ENCODE measurements at places on chromosomes 4 and X.

- DNase-seq = no peak
Observed at GRCh38 chrX:66654411-66654810, 15.5 kb upstream of the EDA2R start.

DNA sequence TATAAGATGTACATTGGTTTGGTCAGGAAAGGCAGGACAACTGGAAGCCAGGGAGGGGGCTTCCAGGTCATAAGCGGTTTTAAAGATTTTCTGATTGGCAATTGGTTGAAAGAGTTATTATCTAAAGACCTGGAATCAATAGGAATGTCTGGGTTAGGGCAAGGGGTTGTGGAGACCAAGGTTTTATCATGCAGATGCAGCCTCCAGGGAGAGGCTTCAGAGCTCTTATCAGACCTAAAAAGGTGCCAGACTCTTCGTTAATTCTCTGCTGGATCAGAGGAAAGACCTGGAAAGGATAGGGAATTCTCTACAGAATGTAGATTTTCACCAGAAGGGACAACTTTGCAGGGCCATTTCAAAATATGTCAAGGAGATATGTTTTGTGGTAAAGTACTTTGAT is 62.8 kb downstream of the BEX3 start:
- no peak for DNase-seq

DNA sequence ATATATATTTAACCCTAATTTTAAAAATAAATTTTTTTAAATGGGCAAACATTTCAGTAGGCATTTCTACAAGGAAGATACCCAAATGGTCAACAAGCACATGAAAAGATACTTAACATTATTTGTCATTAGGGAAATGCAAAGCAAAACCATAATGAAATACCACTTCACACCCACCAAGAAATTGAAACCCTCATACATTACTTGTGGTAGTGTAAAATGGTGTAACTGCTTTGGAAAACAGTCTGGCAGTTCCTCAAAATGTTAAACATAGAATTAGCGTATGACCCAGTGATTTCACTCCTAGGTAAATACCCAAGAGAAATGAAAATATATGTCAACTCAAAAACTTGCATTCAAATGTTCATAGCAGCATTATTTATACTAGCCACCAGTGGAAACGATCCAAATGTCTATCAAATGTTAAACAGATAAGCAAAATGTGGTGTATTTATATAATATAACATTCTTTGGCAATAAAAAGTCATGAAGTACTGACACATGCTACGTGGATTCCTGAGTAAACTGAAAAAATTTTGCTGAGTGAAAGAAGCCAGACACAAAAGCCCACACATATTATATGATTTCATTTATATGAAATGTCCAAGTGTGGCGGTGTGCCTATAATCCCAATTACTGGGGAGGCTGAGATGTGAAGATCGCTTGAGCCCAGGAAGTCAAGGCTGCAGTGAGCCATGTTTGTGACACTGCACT is 16.6 kb downstream of the TRIM2 start:
- DNase-seq = no peak

- DNase-seq = no peak
Observed at GRCh38 chr4:42282081-42282901, 115.0 kb upstream of the SHISA3 start.

- DNase-seq = no peak
Observed at GRCh38 chrX:10178866-10179463, 22.2 kb downstream of the CLCN4 start.

- no peak for DNase-seq
Observed at GRCh38 chrX:132482632-132483031, 6.2 kb downstream of the MBNL3 start.

DNA sequence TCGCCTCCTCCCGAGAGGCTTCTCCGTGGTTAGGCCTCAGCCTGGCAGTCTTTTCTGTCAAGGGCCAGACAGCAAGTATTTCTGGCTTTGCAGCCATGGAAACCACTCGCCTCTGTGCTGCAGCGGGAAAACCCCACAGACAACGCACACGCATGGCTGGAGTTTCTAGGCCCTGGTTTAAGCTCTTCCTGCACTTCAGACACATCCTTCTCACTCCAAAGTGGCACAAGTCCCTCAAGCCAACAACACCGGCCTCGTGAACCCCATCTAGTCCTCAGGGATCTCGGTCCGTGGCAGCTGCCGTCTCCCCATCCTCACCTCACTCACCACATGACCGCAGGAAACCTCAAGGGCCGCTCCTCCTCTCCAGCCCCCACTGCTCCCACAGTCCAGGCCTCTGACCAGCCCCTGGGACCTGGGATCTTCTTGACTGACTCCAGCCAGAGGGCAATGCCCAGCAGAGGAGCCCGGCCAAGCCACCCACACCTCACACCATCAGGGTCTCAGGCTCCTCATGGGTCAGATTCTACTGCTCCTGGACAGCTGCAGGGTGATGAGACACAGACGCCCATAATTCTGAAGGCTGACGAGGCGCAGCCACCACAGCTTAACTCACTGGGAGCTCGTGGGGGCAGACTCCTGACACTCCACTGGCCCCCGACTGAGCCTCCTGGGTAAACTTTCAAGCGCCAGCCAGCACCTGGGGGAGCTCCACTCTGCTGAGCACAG is 21.7 kb downstream of the LETM1 start:
- DNase-seq = no peak

DNA sequence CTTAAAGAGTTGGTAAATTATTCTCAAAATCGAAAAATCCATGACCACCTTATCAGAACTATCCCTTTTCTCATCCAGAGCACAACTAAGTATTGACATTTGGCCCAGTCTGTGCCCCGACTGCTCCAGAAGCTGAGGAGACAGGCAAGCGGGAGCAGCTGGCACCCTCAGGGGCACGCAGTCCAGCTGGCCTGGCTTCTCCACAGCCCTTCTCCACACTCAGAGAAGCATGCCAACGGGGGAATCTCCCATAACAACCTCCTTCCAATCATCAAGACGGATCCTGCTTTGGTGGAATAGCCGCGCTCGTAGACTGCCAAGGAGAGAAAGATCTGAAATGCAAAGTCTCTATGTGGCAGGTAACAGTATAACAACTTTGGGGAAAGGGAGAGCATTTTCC is 85.4 kb downstream of the AFAP1 start:
- DNase-seq = no peak

DNA sequence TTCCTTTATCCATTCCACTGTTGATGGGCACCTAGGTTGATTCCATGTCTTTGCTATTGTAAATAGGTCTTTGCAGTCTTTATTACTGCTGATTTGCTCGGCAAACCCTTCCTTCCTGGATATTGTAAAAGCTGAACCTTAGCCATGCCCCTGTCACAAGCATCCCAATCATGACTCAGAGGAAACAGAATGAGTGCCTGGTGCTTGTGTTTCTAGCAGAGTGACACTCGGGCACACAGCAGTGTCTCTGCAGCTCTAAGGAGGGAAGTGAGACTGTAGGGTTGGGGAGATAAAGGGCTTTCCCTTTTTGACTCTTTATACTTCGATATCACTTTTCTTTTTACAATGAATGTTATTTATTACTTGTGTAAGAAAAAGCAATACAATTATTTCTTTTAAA is 83.3 kb downstream of the AKAP4 start:
- DNase-seq = no peak

- peak; percentile 10 for DNase-seq
Observed at GRCh38 chrX:40468033-40468846, 112.5 kb upstream of the ATP6AP2 start.

GRCh38 chr4:138910195-138910913 is 105.2 kb upstream of the NOCT start:
- no peak for DNase-seq

DNA sequence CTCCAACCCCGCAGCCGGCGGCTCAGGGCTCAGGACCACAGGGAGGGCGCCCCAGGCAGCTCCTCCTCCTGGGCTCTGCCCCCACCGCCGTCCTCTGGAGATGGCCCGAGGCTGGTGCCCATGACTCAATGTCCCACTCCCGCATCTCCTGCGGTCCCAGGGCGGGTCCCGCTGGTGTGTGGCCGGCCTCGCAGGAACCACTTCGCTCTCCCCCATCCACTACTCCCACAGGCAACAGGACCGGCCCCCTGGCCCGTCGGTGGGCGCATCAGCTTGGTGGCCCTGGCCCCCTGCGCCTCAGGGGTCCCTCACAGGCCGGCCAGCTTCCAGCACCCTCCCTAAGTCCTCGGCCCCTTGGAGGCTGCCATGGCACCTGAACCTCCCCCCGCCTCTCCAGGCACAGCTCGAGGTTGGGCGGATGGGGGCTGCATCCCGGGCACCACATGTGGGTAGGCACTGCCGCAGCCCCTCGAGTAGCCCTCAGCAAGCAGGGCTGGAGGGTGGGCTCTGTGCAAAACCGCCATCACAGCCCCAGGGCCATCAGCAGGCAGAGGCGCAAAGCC is 22.8 kb upstream of the SPON2 start:
- DNase-seq = no peak

DNA sequence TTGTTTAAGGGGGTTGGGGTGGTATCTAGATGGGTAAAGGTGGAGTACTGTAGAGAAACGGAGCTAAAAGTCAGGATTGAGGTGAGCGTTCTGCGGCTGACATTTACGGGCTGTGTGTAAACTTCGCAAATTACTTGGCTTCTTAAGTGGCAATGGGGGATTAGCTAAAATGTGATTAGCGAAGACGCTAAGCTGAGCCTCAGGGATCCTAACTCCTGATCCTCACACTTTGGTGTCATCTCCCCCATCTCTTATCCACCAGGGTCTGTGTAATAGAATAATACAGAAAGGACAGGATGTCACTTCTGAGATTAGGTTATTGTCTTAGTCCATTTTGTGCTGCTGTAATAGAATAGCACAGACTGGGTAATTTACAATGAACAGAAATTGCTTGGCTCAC is 10.6 kb upstream of the FAT1 start:
- DNase-seq = no peak

- no peak for DNase-seq
Observed at GRCh38 chrX:125681058-125681457, 361.4 kb downstream of the TEX13C start.

DNA sequence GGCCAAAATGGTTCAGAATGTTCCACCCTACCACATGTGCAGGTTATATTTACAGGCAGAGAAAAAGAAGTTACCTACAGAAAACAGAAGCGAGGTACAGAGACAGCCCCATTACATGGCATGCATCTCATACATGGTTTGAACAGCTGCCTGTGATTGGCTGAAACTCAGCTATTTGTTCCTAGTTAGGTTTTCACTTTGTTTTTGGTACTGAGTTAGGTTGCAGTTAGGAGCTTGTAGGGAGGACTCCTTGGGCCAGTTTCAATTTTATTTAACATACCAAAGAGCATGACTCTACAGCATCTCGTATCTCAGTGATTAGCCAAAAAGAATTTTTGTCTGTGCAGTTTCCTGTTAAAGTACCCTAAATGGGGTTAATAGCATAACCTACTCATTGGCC is 392.0 kb downstream of the MAPK10 start:
- DNase-seq = no peak

GRCh38 chr4:8267077-8267476 is 2.5 kb upstream of the HTRA3 start:
- no peak for DNase-seq

DNA sequence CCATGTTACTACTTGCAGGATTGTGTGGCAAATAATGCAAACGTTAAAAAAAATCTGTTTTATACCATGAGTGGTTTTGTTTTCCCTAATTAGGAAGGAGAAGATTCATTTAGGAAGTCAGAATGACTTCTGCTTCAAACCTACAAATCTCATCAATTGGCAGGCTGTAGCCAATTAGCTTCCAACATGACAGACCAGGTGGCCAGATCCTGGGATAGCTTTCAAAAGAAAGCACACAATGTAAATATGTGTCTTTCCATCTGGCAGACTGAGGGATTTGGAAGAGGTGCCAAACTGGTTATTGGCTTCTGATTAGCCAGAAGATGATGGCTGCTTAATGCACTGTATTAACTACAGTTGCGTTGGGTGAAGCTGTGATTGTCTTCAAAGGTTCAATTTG is 432.8 kb downstream of the ANKRD50 start:
- DNase-seq = no peak

- DNase-seq = no peak
Observed at GRCh38 chr4:139129206-139129605, 47.8 kb downstream of the ELF2 start.

DNA sequence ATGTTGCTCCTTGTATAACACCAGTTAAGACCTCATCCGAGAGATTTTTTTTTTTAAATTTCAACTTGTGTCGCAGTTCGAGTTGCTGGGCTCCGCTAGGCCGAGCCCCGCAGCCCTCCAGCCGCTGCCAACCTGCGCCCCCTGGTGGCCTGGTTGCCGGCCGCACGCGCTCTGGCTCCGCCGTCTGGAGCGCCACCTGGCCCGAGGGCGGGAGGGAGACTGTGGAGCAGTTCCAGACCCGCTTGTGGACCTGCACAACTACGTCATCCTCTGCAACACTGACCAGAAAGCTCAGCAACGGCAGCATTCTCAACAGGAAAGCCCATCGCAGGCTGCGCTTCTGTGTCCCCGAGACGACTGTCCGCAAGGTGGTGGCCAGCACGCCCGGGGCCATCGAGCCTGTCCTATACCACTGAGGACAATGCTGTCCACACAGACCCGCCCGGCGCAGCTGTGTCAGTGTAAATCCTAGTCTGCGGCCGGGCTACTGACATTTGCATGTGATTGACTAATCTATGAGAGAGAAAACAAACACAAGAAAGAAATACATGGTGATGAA is 39.1 kb downstream of the ARL9 start:
- DNase-seq = peak; percentile 88

DNA sequence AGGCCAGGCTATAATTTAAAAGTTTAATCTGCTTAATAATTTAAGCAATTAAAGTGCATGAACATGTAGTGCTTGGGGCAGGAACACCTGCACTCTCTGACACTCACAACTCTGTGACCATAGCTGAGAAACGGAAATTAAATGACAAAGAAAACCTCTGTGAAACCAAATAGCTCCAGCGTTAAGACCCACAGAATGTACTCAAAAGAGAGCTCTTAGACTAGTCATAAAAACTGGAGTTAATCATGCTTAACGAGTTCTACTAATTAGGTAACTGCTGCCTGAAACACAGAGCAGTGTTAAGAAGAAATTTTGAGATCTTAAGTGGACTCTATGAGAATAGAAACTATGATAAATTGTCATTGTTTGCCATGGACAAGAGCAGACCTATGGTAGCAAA is 174.4 kb upstream of the SPIN4 start:
- no peak for DNase-seq

GRCh38 chr4:132513491-132513890 is 635.6 kb upstream of the PCDH10 start:
- no peak for DNase-seq

GRCh38 chr4:88090898-88091297 is 67.5 kb downstream of the ABCG2 start:
- DNase-seq = no peak

- DNase-seq = no peak
Observed at GRCh38 chr4:184234155-184234554, 16.5 kb upstream of the ENPP6 start.

- no peak for DNase-seq
Observed at GRCh38 chr4:1874201-1874600, 3.0 kb downstream of the NSD2 start.

- DNase-seq = no peak
Observed at GRCh38 chrX:134894373-134894895, 96.4 kb upstream of the SMIM10 start.

- DNase-seq = no peak
Observed at GRCh38 chr4:336099-336892, 1.3 kb upstream of the ZNF141 start.
